ENCODE measurements at places on chromosomes 16 and 17.

DNA sequence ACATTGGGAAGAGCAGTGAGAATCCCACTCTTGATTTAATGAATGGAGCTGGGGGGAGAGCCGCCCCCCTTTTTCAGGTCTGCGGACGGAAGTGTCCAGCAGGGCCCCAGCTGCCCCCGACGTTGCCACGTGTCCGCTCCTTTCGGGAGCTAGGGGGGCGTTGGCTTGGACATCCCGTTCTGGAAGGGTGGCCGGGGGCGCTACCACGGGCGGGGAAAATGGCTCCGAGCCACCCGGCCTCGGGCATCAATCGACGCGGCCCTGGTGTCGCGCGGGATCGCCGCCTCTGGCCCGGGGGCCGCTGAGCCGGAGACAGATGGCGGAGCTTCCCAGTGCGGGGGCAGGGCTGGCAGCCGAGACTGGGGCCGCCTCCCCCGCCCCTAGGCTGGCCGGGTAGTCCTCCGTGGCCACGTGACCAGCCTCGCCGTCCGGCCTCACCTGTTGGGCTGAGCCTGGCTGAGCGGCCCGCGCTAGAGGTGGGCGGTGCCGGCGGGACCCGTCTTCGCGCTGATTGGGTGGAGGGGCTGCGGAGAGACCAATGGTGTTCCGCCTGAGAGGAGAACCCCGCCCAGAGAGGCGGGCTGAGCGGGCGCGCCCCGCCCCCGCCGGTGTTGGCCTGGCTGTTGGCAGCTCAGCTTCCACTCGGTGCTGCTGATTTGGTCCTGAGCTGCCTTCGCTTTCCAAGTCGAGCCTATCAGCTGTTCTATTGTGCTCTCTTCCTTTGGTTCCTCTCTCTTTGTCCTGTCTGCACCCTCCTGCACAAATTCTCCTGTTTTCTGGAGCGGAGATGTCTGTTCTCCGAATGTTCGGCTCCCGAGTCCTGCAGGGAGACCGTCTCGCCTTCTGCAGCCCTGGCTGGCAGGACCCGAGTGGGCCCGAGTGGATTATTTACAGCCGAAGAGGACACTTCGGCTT lies 8.3 kb downstream of the HS3ST3B1 start:
- DNase-seq = peak; percentile 93

- peak; percentile 88 for DNase-seq
These were observed 53.4 kb downstream of the MEOX1 start for GRCh38 chr17:43608313-43608712.

GRCh38 chr16:4690946-4691665 lies 2.3 kb upstream of the NUDT16L1 start:
- DNase-seq = no peak

GRCh38 chr17:31339906-31340661 lies 18.7 kb upstream of the EVI2A start:
- no peak for DNase-seq

DNA sequence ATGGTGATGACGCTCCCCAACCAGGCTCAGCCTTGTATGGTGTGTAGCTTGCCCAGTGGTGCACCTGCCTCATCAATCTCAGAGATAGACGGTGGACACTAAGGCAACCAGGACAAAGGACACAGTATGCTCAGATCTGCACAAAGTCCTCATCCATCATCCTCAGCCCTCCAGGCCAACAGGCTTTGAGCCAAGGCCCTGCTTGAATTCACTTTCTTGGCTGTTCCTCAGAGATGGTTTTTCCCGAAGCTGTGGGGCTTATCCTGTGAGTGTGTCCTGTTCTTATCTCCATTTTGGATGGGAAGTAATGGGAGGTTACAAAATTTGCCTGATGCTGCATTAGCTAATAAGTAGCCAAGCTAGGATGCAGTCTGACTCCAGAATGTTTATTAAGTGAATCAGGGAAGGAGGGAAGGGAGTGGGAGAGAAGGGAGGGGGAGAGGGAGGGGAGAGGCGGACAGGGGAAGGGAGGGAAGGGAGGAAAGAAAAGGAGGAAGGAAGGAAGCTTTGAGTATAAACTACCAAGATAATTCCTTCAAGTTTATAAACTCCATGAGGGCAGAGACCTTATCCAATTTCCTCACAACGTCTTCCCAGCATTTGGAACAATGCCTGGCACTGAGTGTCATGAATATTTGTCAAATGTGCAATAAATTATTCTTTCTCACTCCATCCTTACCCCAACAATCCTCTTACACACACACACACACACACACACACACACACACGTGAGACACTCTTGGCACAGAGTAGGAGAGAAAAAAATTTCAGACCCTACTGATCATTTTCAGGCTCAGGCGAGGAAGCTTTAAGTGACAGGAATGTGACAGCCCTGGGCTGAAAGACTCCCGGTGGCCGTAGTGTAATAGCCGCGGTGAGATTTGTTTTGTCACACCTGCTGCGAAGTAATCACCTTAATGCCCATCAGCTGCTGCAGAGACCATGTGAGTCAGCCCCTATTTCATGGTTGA lies 84.3 kb downstream of the BMERB1 start:
- no peak for DNase-seq

- peak; percentile 62 for DNase-seq
These were observed 2.9 kb downstream of the UNC119 start for GRCh38 chr17:28549236-28550132.

GRCh38 chr16:67750466-67750865 lies 31.4 kb upstream of the GFOD2 start:
- no peak for DNase-seq

DNA sequence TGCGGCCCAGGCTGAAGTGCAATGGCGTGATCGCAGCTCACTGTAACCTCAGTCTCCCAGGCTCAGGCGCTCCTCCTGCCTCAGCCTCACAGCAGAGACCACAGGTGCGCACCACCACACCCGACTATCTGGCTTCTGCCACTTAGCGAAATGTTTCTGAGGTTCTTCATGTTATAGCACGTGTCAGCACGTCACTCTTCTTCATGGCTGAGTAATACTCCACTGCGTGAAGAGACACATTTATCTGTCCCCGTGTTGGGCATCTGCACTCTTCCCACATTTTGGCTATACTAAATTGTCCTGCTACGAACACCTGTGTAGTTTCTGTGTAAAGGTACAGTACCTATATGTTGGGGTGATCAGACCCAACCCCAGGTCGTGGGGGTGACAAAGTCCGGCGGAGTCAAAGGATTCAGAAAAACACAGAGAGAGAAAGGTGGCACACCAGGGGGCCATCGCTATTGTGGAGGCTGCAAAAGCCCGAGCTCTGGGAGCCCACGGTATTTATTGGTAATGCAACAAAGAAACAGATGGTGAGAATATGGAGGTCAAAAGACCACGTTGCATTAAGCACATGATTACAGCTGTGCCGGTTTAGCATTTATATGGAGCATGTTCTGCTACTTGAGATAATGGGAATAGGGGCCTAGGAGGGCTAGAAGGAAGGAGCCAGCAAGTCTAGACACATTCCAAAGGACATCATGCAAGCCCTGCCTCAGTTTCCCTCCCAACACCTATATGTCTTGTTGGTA lies 851 bp upstream of the DPEP1 start:
- no peak for DNase-seq

DNA sequence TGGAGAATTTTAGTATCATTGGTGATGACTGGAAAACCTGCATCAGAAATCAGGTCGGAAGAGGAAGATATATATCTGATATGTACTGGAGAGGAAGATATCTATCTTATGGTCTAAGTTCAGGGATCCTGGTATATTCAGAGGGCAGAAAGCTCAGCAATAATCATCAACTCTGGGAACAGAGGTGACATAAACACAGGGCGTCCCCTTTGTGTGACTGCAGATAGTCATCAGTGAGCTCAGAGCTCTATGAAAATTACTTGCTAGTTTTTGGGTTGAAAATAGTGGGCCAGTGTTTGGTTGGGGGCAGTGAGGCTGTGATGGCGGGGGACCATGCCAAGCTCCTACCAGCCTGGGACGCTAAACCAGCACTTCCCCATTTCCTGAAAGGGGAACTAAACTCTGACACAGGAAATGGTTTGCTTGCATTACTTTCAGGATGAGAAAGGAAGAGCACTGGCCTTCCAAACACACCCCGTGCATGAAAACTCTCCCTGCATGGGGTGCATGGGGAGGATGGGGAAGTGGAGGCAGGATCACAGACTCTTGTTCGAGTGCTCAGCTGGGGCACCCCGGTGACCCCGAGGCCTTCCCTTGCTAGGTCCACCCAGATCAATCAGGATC lies 15.8 kb downstream of the NOD2 start:
- DNase-seq = no peak

- no peak for DNase-seq
These were observed 44.0 kb downstream of the PLCG2 start for GRCh38 chr16:81823111-81823510.

DNA sequence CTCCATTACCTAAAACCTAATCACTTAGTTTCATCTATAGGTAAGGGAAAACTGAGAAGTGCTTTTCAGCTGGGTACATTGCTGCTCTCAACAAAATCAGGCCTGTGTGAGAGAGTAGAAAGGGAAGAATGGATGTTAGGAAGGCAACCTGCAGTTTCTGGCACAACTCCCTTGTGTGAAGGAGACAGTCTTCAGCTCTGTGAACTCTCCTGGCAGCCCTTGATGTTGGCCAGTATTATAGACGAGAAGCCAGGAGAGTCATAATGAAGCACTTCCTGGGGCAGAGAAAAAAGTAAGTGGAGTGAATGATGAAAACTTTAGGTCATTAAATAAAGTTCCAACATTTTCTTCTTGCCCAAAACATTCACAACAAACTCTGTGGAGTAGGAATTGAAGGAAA lies 260.1 kb downstream of the IRX3 start:
- DNase-seq = no peak

- no peak for DNase-seq
These were observed 68.9 kb upstream of the MSI2 start for GRCh38 chr17:57187391-57187790.

DNA sequence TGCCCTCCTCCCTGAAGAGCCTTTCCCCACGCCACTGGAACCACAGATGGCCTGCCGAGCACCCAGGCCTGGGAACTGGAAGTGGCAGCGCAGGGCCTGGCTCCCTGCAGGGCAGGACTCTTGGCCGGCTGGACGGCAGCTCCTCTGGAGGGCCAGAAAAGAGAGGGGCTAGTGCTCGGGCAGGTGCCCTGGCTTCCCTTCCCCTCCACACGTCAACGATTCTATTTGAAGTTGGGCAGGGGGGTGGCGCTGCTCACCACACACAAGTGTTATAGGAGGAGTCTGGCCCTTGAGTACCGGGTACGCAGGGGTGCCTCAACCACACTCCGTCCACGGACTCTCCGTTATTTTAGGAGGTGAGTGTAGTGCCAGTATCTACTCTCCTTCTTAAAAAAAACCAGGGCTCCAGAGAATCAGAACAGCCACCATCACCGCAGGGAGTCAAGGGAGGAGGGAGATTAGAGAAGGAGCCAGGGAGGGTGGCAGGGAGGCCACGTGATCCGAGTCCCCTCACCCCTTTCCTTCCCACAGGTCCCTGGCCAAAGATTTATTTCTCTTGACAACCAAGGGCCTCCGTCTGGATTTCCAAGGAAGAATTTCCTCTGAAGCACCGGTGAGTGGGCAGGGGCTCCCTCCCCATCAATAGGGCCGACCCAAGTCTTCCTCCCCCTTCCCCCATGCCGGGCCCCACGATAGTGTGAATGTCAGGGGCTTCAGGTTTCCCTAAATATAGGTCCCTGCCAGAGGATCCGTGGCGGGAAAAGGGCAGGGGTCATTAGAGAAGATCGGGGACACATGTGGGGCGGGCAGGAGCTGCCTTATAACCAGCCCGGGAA lies 1.4 kb upstream of the ALDOA start:
- peak; percentile 70 for DNase-seq

DNA sequence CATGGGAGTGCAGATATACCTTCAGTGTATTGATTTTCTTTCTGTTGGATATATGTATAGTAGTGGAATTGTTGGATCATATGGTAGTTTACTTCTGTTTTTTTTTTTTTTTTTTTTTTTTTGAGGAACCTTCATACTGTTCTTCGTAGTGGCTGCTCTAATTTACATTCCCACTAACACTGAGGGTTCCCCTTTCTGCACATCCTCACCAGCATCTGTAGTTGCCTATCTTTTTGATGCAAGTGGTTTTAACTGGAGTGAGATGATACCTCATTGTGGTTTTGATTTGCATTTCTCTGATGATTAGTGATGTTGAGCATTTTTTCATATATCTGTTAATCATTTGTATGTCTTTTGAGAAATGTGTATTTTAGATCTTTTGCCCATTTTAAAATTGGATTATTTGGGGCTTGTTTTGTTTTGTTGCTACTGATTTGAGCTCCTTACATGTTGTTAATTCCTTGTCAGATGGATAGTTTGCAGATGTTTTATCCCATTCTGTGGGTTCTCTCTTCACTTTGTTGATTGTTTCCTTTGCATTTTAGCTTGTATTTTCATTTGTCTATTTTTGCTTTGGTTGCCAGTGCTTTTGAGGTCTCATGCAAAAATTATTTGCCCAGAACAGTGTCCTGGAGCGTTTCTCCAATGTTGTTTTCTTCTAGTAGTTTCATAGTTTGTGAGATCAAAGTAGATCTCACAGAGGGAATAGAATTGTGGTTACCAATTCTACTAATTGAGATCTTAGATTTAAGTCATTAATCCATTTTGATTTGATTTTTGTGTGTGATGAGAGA lies 25.0 kb upstream of the BCAS3 start:
- no peak for DNase-seq

DNA sequence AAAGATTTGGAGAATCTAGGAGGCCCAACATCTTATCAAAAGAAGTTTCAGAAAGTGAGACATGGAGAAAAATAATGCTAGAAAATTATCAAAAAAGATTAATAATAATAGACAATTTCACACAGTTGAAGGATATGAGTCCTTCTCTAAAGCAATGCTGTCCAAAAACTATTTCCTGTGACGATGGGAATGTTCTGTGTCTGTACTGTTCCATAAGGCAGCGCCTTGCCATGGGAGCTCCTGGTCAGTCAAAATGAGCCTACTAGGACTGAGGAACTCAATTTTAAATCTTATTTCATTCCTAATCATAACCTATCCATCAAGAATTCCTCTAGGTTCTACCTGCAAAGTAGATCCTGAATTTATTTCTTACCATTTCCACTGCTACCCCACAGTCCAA lies 49.0 kb downstream of the CACNG1 start:
- no peak for DNase-seq

DNA sequence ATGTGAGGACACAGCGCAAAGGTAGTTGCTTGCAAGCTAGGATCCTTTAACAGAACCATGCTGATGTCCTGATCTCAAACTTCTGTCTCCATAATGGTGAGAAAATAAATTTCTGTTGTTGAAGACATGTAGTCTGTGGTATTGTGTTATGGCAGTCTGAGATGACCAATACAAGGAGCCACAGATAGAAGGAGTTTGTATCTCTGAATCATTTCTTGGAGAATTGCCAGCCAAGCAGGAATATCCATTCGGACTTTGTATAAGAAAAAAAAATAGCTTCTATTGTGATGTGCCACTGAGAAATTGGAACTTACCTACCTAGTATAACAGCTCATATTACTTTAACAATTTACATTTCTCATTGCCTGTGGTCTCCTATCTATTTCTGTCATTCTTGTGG lies 447.6 kb upstream of the CA10 start:
- no peak for DNase-seq

GRCh38 chr17:6361733-6362132 lies 73.2 kb downstream of the AIPL1 start:
- DNase-seq = no peak

GRCh38 chr16:75820672-75821071 lies 94.4 kb upstream of the CPHXL start:
- DNase-seq = no peak

GRCh38 chr16:76857402-76857801 lies 333.6 kb upstream of the MON1B start:
- no peak for DNase-seq
